Activated CD8-positive, alpha-beta memory T cell treated with anti-CD3 and anti-CD28 coated beads for 1 hour (primary cell): ENCODE measurements at places on chromosomes 12 and 14.

GRCh38 chr14:53341324-53341723 is 188.2 kb upstream of the DDHD1 start:
- DNase-seq, result no peak

DNA sequence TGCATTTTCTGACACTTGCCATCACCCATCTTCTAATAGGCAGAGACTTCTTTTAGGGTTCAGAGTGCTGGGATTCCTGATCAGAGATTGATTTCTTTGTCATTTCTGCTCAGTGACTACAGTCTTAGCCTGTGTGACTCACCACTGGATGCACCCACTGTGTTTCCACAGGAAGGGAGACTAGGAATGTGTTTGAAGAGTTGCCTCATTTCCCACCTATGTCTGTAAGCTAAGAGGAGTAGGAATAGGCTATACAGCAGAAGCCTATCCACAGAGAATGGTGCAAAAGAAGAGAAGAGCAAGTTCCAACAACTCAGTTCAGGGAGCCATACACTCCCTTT is 60.2 kb upstream of the ACTN1 start:
- DNase-seq, result no peak

- DNase-seq, result no peak
Measured at GRCh38 chr12:119114294-119114693, 64.4 kb upstream of the HSPB8 start.

- no peak for DNase-seq
Measured at GRCh38 chr12:107152315-107152714, 59.0 kb upstream of the CRY1 start.

GRCh38 chr12:69468237-69469026 is 1.8 kb upstream of the FRS2 start:
- no peak for DNase-seq

DNA sequence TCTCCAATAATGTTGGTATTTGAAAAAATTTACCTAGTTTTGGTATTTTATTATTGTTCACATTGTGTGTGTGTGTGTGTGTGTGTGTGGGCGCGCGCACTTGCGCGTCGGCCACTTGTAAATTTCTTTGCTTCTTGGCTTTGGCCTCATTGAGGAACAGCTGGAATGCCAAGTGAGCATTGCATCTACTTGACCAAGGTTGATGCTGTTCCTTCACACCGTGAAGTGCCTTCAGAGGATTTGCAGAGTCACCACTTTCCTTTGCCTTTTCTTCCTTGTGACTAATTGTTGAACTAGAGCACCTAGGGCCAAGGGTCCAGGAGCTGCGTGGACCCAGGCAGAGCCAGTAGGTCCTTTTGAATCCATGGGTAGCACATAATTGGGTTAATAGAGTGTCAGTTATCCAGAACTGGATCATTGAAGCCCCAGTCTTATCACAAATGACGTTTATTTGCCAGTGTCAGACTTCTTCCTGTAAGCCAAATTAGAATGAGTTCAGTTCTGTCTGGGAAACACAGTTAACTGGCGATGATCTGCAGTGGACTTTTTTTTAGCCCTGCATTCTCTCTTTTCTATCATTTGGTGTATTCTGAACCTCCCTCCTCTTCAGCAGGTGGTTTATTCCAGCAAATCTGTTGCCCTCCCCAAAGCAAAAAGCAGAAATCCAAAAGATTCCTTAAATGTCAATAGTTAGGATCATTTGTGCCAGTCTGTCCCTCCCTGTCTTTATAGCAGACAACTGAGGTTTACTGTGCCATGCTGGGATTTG is 2.6 kb downstream of the PPP2R5C start:
- no peak for DNase-seq

DNA sequence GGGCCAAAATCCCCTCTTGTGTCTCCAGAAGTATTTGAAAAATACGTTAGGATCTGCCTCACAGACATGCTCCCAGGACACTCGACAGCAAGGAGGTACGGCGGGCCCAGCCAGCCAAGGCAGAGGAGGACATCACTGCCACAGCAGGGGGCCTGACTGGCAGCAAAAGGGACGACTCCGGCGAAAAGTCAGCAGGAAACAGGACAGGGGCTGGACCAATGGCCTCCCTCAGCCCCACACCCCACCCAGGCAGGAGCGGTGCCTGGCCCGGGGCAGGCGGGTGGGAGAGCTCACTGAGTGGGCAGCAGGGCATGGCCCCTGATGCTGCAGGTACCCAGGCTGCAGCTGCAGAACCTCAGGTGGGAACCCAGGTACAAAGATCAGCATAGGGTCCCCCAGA is 17.8 kb downstream of the BRF1 start:
- DNase-seq, result no peak

GRCh38 chr12:73225371-73225937 is 953.3 kb downstream of the TRHDE start:
- DNase-seq, result no peak

DNA sequence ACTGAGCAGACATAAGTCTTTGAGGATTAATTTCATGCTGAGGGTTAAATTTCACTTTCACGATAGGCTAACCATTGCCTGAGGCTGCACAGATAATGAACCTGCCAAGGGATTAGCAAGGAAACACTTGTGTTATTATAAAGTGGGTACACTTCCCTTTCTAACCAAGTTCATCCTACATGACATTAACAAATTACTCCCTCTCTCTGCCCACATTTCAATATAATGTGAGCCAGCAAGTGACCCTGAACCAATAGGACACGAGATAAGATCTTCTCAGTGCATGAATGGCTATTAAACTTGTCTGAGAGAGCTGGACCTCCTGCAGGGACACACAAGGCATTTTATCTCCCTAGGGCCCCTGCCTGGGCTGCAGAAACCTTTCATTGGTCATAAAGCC is 173.5 kb downstream of the PAX9 start:
- no peak for DNase-seq

- no peak for DNase-seq
Measured at GRCh38 chr12:93135286-93136239, 206.5 kb upstream of the EEA1 start.

DNA sequence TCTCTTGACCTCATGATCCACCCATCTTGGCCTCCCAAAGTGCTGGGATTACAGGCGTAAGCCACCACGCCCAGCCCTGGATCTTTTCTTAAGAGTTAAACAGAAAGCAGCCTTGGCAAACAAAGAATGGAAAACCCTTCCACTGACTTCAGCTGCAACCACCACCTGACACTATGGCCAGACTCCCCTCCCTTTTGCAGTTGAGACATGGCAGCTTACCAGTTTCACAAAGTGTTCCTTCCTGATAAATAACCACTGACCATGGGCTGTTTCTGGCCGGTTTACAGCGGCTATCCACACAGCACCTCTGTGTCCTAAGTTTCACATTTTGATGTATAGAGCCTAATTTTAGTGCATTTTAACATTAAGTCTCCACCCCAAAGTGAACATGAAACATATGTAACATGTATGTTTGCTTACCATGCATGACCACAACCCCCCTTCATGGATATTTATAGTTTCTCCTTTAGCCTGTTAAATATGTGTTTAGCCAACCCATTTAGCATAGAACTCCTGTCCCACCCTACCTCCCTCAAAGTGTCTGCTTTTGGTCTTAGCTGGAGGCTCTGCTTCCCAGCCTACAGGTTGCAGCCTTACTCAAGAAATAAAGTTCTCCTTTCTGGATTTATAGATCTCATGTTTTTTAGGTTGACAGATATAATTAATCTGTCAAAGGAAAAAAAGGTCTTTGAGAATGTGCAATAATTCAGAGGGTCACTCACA is 32.7 kb upstream of the RAB21 start:
- no peak for DNase-seq

DNA sequence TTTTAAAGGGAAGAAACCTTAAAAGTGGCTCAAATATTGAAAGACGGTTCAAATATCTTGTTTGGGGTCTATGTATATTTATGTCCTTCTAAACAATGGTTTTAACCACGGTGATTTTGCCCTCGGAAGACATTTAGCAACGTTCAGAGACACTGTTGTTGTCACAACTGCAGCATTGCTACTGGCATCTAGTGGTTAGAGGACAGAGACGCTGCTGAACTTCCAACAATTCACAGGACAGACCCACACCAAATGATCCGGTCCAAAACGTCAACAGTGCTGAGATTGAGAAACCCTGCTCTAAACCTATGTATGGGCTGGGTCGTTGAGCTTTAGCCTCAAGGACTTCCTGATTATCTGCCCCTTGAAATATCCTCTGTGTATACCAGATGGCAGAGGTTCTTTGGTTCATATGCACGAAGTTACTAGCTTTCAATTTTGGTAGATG is 1.7 kb downstream of the ANGEL1 start:
- no peak for DNase-seq

DNA sequence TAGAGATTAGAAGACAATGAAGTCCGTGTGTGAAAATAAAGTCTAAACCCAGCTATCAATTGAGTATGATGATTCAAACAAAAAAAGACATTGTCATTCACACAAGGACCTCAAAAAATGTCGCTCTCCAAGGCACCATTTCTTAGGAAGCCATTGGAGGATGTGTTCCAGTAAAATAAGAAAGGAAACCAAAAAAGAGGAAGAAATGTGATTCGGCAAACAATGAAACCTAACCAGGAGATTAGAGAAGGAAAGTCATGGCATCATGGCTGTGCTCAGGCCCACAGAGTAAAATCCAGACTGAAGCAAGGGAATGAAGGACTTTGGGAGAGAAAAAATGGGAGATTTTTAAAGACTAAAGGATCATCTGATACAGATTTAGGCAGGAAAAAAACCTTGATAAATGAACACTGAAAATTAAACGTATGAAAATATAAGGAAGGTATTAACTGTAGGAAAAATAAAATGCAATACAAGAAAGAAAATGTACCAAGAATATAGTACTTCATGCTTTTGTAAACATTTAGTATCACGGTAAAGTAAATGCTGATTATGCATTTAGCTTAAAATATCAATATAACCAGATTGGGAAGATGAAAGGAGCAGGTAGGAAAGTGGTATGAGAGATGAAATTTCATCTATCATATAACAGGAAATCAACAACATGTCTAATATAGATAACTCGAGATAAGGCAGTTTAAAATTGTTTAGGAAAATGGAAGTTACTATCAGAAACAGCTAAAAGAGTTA is 38.2 kb upstream of the MTHFD1 start:
- no peak for DNase-seq

- no peak for DNase-seq
Measured at GRCh38 chr12:68252077-68252476, 1.3 kb downstream of the IL22 start.

- no peak for DNase-seq
Measured at GRCh38 chr14:80587096-80587724, 354.3 kb downstream of the CEP128 start.

DNA sequence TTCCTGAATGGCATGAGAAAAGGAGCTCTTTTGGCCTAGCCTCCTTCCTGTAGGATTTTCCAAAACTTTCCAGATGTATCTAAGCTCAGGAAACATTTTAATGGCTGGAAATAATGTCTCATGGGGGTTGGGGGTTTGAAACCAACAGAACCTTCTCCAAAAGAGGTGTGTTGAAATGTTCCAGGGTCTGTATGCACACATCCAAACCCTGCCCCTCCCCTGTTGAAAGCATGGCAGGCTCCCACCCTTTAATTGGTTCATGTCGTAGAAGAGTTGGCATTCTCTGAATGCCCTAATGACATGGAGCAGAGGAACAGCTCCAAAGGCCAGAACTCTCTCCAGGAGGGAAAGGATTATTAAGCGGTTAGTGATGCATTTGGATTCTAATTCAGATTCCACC is 353.2 kb downstream of the ZFP36L1 start:
- DNase-seq, result no peak
